ENCODE measurements at places on chromosomes 3 and 15. TPM values are rescaled to one million over a fixed set of nuclear protein-coding genes. Genes with fewer than 3 reads are reported as not detected.

The CTNNB1 gene
- 663 TPM for total RNA-seq

The CA12 gene
- total RNA-seq = 9.5 TPM

The RYR3 gene
- total RNA-seq = 0.37 TPM

The GOLGA8T gene
- total RNA-seq = not detected

The GABRR3 gene
- total RNA-seq = not detected

The THSD4 gene
- total RNA-seq = 7.0 TPM

The ADPRH gene
- 1.7 TPM for total RNA-seq

The GPR156 gene
- total RNA-seq = 0.27 TPM

The GUCA1C gene
- 0.28 TPM for total RNA-seq

The DNAH12 gene
- total RNA-seq = 1.1 TPM

The CD86 gene
- total RNA-seq = not detected

The CASR gene
- 0.37 TPM for total RNA-seq

The ASB14 gene
- not detected for total RNA-seq

The TM4SF4 gene
- 899 TPM for total RNA-seq

The AHSG gene
- total RNA-seq = 559 TPM

The PGBD4 gene
- total RNA-seq = 2.0 TPM

The TTC14 gene
- total RNA-seq = 43.7 TPM

The TMCO5A gene
- not detected for total RNA-seq

The ATP8B4 gene
- 9.5 TPM for total RNA-seq

The ABHD10 gene
- total RNA-seq = 36.2 TPM
